ENCODE measurements at places on chromosomes 3 and 15. TPM values are rescaled to one million over a fixed set of nuclear protein-coding genes. Genes with fewer than 3 reads are reported as not detected.

Gene RBP2
- polyA plus RNA-seq = not detected

Gene FBXL22
- polyA plus RNA-seq = 100 TPM

Gene IQCF5
- polyA plus RNA-seq = not detected

Gene ADCY5
- polyA plus RNA-seq = 53.1 TPM

Gene GOLGA6L10
- polyA plus RNA-seq = 1.1 TPM

Gene CSPG4
- 63.8 TPM for polyA plus RNA-seq

Gene GCSAM
- 0.43 TPM for polyA plus RNA-seq

Gene ENTPD3
- polyA plus RNA-seq = 4.1 TPM

Gene SLC22A14
- 0.09 TPM for polyA plus RNA-seq
